ENCODE measurements at places on chromosomes 7 and 10.

GRCh38 chr10:34911661-34912205 is 96.6 kb upstream of the PARD3 start:
- H3K27me3 ChIP-seq = no peaks in the 10 kb centered on the region
- no peak overlapping the region for H3K4me3 ChIP-seq
- DNase-seq = no peak
- H3K36me3 ChIP-seq = no peaks in the 10 kb centered on the region
- H3K4me1 ChIP-seq = no peaks in the 10 kb centered on the region

GRCh38 chr10:90304533-90304932 is 553.3 kb downstream of the HTR7 start:
- H3K4me1 ChIP-seq = peaks cover 10% of the 10 kb centered on the region
- no peak overlapping the region for H3K4me3 ChIP-seq
- no peak overlapping the region for H3K27ac ChIP-seq
- no peak for DNase-seq
- H3K27me3 ChIP-seq = no peaks in the 10 kb centered on the region
- H3K36me3 ChIP-seq = no peaks in the 10 kb centered on the region

GRCh38 chr7:34322841-34323240 is 335.2 kb upstream of the NPSR1 start:
- H3K4me3 ChIP-seq = no peak overlapping the region
- H3K27me3 ChIP-seq = no peaks in the 10 kb centered on the region

GRCh38 chr10:119207713-119208552 is 562 bp downstream of the GRK5 start:
- peaks cover 55% of the 10 kb centered on the region for H3K4me1 ChIP-seq
- H3K27me3 ChIP-seq = no peaks in the 10 kb centered on the region
- DNase-seq = peak; percentile 68
- H3K4me3 ChIP-seq = peak overlapping the region; percentile 74
- H3K27ac ChIP-seq = peak overlapping the region; percentile 70

GRCh38 chr7:134051020-134051419 is 76.1 kb upstream of the LRGUK start:
- no peaks in the 10 kb centered on the region for H3K36me3 ChIP-seq
- no peaks in the 10 kb centered on the region for H3K27me3 ChIP-seq
- H3K4me3 ChIP-seq = no peak overlapping the region
- H3K27ac ChIP-seq = no peak overlapping the region
- no peak for DNase-seq

GRCh38 chr10:116882639-116883038 is 33.3 kb downstream of the ENO4 start:
- H3K36me3 ChIP-seq = no peaks in the 10 kb centered on the region
- no peak overlapping the region for H3K4me3 ChIP-seq
- H3K4me1 ChIP-seq = no peaks in the 10 kb centered on the region
- no peaks in the 10 kb centered on the region for H3K27me3 ChIP-seq

DNA sequence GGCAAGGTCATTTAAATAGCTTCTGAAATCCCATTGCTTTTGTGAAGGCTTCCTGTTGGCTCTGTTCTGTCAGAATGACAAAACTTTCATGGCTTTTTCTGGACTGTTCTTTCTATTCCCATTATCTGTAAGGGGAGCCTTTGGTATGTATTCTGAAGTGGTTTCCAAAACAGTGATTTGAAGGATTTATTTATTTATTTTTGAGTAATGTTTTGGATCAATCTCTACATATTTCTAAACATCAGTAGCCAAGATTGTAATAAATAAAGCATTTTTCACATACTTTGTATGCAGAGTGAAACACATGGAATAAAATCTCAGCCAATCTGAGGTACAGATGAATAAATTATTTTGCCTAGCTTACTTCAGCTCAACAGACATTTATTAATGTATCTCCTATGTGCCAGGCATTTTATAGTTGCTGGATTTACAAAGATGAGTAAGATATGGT is 121.1 kb downstream of the BBS9 start:
- H3K27ac ChIP-seq = no peak overlapping the region
- no peaks in the 10 kb centered on the region for H3K36me3 ChIP-seq
- H3K27me3 ChIP-seq = no peaks in the 10 kb centered on the region
- H3K4me1 ChIP-seq = no peaks in the 10 kb centered on the region
- peak; percentile 13 for DNase-seq

DNA sequence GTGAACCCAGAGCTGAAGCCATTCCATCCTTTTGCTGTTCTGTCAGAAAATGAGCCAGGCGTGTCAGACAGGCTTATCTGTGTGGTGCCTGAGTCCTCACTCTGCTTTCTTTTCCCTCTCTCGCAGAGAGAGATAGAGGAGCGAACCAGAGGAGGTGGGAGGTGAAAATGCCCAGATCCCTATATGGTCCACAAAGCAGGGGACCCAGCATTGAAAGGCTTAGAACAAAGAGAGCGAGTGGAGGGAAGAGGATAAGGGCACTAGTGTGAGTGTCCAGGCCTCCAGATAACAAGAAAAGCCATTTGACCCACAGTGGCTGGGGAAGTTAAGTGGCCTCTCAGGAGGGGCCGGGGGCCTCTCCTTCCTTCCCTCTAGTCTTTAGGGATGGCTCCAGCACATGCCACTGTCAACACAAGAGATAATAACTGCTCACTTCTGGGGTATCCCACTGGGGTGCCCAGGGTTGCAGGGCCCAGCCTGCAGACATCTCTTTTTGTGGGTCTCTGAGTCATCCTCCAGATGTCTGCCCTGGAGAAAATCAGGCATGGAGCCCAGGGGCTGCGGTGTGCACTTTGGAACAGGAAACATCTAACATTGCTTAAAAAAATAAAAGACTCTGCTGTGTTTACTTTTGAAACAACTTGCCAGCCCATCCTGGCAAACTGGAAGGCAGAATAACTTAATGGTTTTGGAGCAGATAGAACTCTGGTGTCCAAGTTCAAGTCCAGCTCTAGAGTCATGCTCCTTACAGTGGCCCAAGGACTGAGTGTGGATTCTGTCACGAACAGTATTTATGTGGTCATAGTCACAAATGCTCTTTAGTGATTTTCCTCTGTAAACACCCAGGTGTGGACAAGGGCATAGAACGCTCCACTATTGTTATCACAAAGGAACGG is 189.5 kb downstream of the CXCL12 start:
- no peaks in the 10 kb centered on the region for H3K36me3 ChIP-seq
- DNase-seq = peak; percentile 2
- H3K4me1 ChIP-seq = no peaks in the 10 kb centered on the region
- no peak overlapping the region for H3K4me3 ChIP-seq

- no peaks in the 10 kb centered on the region for H3K27me3 ChIP-seq
- no peak overlapping the region for H3K27ac ChIP-seq
- no peak for DNase-seq
- H3K36me3 ChIP-seq = no peaks in the 10 kb centered on the region
Observed at GRCh38 chr7:150849204-150849775, 3.0 kb upstream of the AOC1 start.

DNA sequence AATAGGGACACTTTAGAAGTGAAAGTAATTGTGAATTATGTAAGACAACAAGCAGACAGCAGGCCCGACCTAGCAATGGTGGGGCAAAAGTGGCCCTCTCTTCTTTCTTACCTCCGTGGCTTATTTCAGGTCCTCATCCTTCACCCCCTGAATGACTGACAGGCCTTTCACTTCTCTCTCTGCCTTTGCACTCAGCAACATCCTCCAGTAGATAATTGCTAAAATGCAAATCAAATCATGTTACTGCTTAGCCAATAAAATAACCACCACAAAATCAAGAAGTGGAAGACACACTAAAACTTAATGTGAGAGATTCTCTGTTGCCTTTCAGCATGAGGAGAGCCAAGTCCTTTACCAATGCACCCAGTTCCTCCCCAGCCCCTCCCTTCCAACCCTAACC is 274.6 kb upstream of the ZNF32 start:
- H3K27me3 ChIP-seq = peaks cover 3% of the 10 kb centered on the region
- DNase-seq = no peak
- H3K4me3 ChIP-seq = no peak overlapping the region
- no peak overlapping the region for H3K27ac ChIP-seq
- H3K4me1 ChIP-seq = no peaks in the 10 kb centered on the region

- no peaks in the 10 kb centered on the region for H3K27me3 ChIP-seq
- peaks cover 2% of the 10 kb centered on the region for H3K4me1 ChIP-seq
- no peak overlapping the region for H3K4me3 ChIP-seq
- no peaks in the 10 kb centered on the region for H3K36me3 ChIP-seq
- no peak overlapping the region for H3K27ac ChIP-seq
Observed at GRCh38 chr10:58638388-58638787, 125.7 kb downstream of the BICC1 start.

DNA sequence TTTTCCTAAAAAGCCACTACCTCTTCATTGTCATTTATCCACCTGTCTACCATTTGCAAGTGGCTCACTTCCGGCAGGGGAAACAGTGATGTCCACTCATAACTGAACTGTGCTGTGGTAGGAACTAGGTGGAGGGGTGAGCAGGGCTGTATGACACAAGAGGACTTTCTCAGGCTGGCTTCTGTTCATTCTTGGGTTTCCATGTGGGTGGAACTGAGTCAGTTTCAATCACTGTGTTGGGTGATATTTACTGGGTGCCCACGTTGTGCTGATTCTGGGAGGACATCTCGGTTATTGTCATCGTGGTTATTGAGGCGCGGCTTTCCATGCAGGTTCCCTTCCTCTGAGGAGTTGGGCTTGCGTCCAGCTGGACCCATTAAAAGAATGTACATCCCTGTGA is 38.8 kb downstream of the RAMP3 start:
- H3K27me3 ChIP-seq = peaks cover 3% of the 10 kb centered on the region
- no peaks in the 10 kb centered on the region for H3K36me3 ChIP-seq
- no peaks in the 10 kb centered on the region for H3K4me1 ChIP-seq
- DNase-seq = no peak

DNA sequence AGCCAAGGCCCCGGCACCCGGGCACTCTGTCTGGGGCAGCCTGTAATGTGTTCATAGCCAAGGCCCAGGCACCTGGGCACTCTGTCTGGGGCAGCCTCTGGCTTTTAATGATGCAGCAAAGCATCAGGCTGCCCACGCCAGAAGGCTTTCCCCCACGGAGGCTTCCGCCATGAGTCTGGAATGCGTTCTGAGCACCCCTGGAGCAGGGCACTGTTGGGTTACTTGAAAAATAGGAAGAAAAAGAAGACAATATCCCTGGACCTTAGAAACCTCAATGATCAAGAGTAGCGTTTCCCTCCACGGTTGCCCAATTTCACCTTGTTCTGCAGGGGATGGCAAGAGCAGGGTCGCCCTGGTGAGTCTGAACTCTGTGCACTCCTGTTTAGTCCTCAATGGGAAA is 565.0 kb downstream of the PTPRN2 start:
- H3K27me3 ChIP-seq = no peaks in the 10 kb centered on the region
- H3K27ac ChIP-seq = no peak overlapping the region
- H3K36me3 ChIP-seq = no peaks in the 10 kb centered on the region
- no peak for DNase-seq
- H3K4me1 ChIP-seq = no peaks in the 10 kb centered on the region
- no peak overlapping the region for H3K4me3 ChIP-seq

DNA sequence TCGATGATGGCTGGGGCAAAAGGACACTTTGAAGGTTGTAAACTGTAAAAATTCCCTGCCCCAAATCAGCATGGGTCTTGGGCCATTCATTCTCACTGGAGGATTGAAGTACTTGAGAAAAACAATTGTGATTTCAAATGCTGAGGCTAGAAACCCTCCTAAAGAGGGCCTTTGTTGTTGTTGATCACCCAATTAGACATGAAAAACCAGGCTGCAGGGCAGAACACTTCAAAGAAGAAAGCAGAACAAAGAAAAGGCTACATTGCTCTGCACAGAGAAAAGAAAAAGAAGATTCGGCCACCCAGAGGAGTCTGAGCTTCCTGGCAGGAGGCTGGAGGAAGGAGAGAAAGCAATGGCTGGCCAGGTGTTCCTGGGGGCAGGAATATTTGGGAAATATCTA is 143.1 kb downstream of the NPY start:
- no peaks in the 10 kb centered on the region for H3K27me3 ChIP-seq
- no peak for DNase-seq
- H3K4me1 ChIP-seq = no peaks in the 10 kb centered on the region
- no peak overlapping the region for H3K4me3 ChIP-seq
- H3K36me3 ChIP-seq = no peaks in the 10 kb centered on the region

GRCh38 chr7:31695859-31696614 is 9.0 kb downstream of the PPP1R17 start:
- H3K27ac ChIP-seq = no peak overlapping the region
- no peaks in the 10 kb centered on the region for H3K4me1 ChIP-seq
- no peaks in the 10 kb centered on the region for H3K27me3 ChIP-seq
- no peak for DNase-seq
- H3K36me3 ChIP-seq = no peaks in the 10 kb centered on the region
- H3K4me3 ChIP-seq = no peak overlapping the region

DNA sequence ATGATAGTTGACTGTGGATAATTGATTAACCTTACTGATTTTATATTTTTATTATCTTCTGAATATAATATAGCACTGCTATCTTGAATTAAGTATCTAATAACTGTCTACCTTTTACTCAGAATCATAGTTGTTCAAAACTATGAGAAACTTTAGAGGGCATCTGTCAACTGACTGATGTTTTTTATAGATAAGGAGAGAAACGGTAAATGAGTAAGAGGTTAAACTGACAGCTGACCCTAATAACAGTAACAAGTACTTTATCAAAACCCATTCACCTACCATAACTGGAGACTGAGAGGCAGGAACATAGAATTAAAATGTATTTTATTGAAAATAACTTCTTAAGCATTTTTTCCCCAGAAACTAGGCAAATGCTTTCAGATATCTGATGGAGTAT is 62.2 kb downstream of the CYP51A1 start:
- no peak overlapping the region for H3K4me3 ChIP-seq
- H3K27ac ChIP-seq = no peak overlapping the region

- H3K4me3 ChIP-seq = no peak overlapping the region
- H3K4me1 ChIP-seq = no peaks in the 10 kb centered on the region
- no peak overlapping the region for H3K27ac ChIP-seq
Observed at GRCh38 chr10:43683451-43684291, 35.0 kb upstream of the ZNF32 start.

- H3K4me3 ChIP-seq = no peak overlapping the region
- DNase-seq = no peak
- no peaks in the 10 kb centered on the region for H3K36me3 ChIP-seq
- no peak overlapping the region for H3K27ac ChIP-seq
- no peaks in the 10 kb centered on the region for H3K4me1 ChIP-seq
- peaks cover 1% of the 10 kb centered on the region for H3K27me3 ChIP-seq
Observed at GRCh38 chr10:2951235-2951835, 116.0 kb upstream of the PFKP start.

DNA sequence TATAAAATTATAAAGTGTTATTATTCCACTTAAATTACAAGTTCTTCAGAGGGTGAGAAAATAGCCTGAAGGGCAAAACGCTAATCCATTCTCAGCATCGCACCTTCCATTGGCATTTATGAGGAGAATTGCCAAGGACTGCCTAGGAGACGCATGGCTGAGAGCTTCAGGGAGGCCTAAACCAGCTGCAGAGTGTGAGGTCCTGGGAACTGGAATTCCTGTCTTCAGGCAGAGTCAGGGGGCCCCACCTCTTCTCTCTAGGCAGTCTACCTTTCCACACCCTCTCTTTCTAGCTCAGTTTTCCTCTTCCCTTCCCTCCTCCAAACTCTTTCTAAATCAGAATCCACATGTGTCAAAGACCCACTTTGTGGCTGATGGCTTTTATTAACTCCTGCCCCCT is 35.3 kb downstream of the LRRC72 start:
- H3K4me1 ChIP-seq = peaks cover 13% of the 10 kb centered on the region
- no peak for DNase-seq
- no peaks in the 10 kb centered on the region for H3K36me3 ChIP-seq
- H3K4me3 ChIP-seq = no peak overlapping the region
- no peaks in the 10 kb centered on the region for H3K27me3 ChIP-seq
- H3K27ac ChIP-seq = no peak overlapping the region

- no peaks in the 10 kb centered on the region for H3K27me3 ChIP-seq
- H3K27ac ChIP-seq = no peak overlapping the region
- H3K4me3 ChIP-seq = no peak overlapping the region
- DNase-seq = no peak
- H3K4me1 ChIP-seq = no peaks in the 10 kb centered on the region
- no peaks in the 10 kb centered on the region for H3K36me3 ChIP-seq
Observed at GRCh38 chr10:25261558-25261957, 86.8 kb downstream of the GPR158 start.
